Esophagus squamous epithelium (tissue), 5 donors: ENCODE measurements at places on chromosomes 12 and 14.

DNA sequence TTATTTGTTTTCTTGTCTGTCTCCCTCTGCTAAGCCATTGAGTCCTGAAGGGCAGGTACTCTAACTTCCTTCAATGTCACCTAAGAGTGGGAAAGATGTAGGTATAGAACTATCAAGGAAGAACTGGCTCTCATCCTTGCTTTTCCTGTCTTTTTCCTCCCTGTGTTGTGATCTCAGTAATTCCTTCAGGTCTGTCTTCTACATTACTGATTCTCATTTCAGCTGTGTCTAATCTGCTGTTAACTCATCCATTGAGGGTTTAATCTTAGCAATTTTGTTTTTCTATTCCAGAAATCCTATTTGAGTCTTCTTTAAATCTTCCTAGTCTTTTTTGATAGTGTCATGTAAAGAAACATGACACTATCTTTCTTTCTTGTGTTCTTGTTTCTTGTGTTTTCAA is 124.5 kb upstream of the PLXNC1 start:
- DNase-seq, result no peak

DNA sequence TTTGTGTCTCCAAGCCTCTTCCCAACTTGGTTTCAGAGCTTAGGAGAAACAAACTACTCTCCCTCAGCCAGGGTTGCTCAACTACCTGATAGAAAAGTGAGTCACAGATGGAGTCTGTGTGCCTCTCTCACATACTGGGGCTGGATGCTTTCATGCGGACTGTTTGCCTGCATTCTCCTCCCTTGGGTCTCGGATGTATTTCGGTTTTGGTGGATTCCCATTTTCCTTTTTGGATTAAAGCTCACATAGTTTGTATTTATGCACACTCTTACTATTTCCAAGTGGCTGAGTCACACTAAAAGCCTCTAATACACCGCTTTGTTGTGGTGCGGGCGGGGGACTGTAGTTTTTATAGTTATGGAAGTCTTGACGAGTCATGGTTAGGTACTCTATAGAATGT is 505.4 kb downstream of the LRFN5 start:
- DNase-seq, result no peak

GRCh38 chr12:25366122-25366521 is 115.4 kb upstream of the KRAS start:
- no peak for DNase-seq

- DNase-seq, result no peak
Measured at GRCh38 chr12:12791756-12792369, 6.4 kb downstream of the APOLD1 start.

GRCh38 chr12:76080729-76081415 is 3.6 kb downstream of the NAP1L1 start:
- DNase-seq, result no peak

DNA sequence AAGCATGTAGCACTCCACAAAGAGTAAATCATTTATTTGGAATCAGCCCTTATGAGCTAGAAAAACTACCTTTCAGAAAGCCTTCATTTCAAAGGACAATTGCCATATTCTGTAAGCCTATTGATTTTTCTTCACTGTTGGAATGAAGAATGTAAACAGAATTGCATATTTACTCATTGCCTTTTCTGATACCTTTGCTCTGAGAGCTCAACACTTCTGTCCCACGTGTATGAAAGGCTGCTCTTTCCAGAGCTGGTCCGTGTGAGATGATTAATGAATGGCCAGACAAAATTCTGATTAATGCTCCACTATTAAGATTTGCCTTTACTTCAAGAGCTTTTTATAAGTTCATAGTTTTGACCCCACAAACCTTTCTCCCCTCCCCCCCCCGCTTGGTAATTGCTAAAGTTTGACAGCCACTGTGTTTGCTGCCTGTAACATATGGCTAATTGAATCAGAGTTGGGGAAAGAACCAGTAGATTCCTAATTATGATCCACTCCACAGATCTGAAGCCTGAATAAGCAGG is 63.0 kb upstream of the PLEKHA5 start:
- no peak for DNase-seq
